ENCODE measurements at places on chromosomes 3 and 15. TPM values are rescaled to one million over a fixed set of nuclear protein-coding genes. Genes with fewer than 3 reads are reported as not detected.
A peak's percentile ranks its signal among the peaks of the same experiment; 100 is the strongest.

- H3K27ac ChIP-seq, result no peak overlapping the region
- H3K4me3 ChIP-seq, result no peak overlapping the region
- DNase-seq, result no peak
- no peaks in the 10 kb centered on the region for H3K27me3 ChIP-seq
- no peaks in the 10 kb centered on the region for H3K4me1 ChIP-seq
These were observed 30.5 kb downstream of the DUT start for GRCh38 chr15:48361685-48362084.

GRCh38 chr3:35446896-35447295, 192.4 kb upstream of the ARPP21 start:
- H3K27me3 ChIP-seq, result no peaks in the 10 kb centered on the region
- no peak overlapping the region for H3K4me3 ChIP-seq

- peak; percentile 26 for DNase-seq
- H3K27ac ChIP-seq, result no peak overlapping the region
These were observed 17.6 kb downstream of the EMC7 start for GRCh38 chr15:34084086-34084485.

DNA sequence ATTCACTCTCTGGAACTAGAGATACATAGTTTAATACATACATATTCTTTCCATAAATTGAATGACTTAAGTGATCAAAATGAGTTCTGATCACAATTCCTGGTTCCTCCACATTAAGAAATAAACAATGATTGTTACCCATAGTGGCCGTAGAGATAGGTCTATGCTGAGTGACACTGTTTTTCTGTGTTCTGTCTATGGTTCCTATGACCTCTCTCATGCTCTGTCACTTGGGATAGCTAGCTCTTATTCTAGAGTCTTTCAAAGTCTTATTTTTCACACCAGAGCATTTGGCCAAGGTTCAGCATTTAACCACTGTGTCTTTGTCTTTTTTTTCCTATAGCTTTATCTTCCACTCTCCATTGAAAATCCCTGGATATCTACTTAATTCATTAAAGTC, 132.4 kb downstream of the GOLGA6L6 start:
- no peaks in the 10 kb centered on the region for H3K36me3 ChIP-seq
- H3K4me1 ChIP-seq, result no peaks in the 10 kb centered on the region
- H3K4me3 ChIP-seq, result no peak overlapping the region
- DNase-seq, result no peak
- H3K27ac ChIP-seq, result no peak overlapping the region

FMN1 gene
- total RNA-seq, result 1.3 TPM

C3orf22 gene
- total RNA-seq, result not detected

All from uterus (tissue), 4 donors.